ENCODE measurements at places on chromosomes 3 and 15. TPM values are rescaled to one million over a fixed set of nuclear protein-coding genes. Genes with fewer than 3 reads are reported as not detected.

DNA sequence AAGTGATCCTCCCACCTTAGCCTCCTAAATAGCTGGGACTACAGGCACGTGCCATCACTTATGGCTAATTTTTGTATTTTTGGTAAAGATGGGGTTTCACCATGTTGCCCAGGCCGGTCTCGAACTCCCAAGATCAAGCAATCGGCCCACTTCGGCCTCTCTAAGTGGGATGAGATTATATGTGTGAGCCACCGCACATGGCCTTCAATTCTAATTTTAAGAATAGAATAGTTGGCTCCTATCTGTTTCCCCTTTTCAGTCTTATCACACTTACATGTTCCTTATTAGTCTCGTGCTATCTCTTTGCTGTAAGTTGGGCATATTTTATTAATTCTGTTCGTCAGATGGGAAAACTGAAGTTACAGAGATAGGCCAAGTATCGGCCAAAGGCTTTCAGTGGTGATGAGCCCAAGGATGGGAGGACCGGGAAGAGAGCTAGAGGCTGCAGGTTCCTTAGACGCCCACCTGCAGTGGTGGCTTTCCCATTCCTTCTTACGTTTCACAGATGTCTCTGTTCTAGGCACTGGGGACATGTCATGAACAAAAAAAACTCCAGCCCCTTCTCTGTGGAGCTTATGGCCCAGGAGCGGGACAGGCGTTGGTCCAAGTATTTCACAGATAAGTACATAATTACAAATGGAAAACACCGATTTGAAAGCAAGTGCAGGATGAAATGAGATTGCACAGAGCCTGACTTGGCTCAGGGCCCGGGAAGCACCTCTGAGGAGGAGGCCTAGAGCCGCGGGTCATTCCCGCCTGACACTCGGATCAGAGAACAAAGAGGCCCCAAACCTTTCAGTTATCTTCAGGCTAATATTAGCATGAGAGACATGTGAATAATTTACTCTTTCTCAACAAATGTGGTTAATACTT, 91.1 kb upstream of the KLF13 start:
- DNase-seq: no peak

DNA sequence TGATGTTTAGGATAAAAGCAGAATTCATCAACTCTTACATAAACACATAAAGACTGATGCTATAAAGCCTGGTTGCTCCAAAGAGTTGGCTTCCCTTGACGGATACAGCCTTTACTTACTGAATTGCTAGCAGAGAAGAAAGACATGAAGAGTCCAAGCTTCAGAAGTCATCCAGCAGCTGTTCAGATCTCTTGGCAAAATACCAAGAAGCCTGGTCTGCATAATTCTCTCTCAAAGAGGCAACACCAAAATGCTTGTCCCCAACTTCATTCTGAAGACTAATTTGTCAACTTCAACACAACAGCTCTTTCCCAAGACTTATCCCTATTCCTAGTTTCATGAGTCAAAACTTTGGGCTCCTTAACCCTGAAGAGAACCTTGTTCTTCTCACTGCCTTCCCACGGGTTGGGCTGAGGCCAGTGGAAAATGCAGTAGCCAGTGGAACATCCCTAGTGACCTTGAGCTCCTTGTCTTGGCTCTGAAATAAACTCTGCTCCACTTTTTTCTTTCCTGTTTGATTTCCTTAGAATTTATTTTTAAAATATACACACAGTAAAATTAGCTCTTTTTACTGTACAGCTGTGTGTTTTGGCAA, 119.2 kb upstream of the THBS1 start:
- DNase-seq: no peak

The DNAH12 gene
- not detected for total RNA-seq

DNA sequence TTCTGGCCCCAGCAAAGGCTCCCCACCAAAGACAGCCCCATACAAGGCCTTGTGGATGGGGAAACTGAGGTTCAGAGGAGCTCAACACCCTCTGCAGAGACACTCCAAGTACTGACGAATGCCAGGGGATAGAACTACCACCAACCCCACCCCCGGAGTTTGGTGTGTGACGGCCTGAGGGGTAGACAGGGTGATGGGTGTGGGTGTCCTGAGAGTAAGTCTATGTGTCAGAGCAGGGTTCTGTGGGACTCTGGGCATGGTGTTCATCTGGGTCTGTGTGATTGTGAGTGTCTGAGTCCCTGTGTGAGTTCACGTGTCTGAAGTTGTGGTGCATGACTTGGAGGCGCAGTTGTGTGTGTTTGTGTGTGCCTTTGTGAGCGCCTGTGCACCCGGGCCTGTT, 7.4 kb downstream of the PTH1R start:
- no peak for DNase-seq

GRCh38 chr15:28101983-28102441, 2.9 kb upstream of the OCA2 start:
- no peak for DNase-seq

DNA sequence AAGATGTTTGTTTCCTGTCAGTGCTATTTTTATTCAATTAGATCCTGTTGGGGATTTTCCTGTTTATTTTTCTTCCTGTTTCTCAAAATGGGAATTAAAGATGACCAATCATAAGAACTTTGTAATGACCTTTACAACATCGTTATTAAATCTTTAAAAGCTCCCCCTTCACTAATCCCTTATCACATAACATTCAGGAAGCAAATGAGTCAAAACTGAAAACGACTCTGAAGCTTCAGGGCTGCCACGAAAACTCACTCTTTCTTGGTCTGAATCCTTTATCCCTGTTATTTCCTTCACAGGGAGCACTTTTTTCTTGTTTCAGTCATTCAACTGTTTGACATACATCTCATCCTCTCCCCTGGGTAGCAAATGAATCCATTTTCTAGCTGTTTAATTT, 75.8 kb upstream of the MB21D2 start:
- DNase-seq: no peak

- DNase-seq: no peak
These were observed 8.4 kb downstream of the SNAP23 start for GRCh38 chr15:42503825-42504224.

All from epithelial cell of proximal tubule (primary cell).